ENCODE measurements at places on chromosomes 2 and 18. TPM values are rescaled to one million over a fixed set of nuclear protein-coding genes. Genes with fewer than 3 reads are reported as not detected.

Gene AKAIN1
- total RNA-seq = not detected

Gene FOXI3
- not detected for total RNA-seq

Gene CRYBA2
- total RNA-seq = not detected

Gene NTSR2
- not detected for total RNA-seq

Gene ASB18
- total RNA-seq = not detected

Gene RUFY4
- total RNA-seq = 2.1 TPM

Gene WNT6
- total RNA-seq = not detected

Gene ASPRV1
- 0.98 TPM for total RNA-seq

Gene CCDC74B
- 0.88 TPM for total RNA-seq
